ENCODE measurements at places on chromosomes 2 and 18.

DNA sequence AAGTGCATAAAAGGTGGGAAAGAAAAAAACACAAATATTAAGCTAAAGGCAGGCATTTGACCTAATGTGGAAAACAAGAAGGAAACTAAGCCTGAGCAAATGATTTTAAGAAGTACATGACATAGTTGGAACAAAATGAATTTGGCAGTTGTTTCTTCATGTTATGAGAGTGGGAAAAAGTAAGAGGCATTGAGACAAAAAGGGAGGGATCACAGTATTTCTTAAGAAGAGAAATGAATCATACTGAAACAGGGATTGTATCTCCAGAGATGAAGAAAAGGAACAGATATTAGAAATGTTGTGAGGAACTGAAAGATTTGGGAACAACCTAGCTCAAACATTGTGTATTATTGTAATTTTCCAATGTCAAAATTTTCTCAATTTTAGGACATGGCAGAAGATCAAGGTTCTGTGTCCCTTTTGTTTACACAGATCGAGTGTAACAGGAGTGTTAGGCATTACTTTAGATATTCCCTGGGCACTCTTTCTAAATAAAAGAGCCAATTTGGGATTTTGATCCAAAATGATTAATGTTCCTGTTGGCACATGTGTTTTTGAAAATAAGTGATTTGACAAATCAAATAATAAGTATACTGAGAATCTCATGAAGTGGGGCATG lies 98.6 kb downstream of the CALCRL start:
- no peak for DNase-seq

GRCh38 chr18:6830916-6831315 lies 101.4 kb downstream of the ARHGAP28 start:
- DNase-seq = no peak

DNA sequence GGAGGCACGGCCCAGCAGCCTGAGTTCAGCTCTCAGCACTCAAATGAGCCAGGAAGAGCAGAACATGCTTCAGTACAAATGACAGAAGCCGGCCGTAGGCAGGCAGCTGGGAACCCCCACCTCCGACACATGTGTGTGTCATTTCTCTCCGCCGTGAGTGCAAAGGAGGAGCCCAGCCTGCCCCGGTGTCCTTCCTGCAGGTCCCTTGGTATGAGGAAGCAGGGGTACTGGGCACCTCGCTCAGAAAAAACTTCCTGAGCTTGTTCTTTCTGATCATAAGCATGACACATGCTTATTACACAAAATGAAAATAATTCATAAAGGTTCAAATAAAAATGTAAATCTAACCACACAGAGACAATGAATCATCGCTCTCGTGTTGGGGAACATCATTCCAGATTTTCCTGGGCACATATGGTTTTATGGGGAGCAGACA lies 35.3 kb downstream of the KCNF1 start:
- DNase-seq = no peak

- DNase-seq = no peak
Measured at GRCh38 chr2:96105994-96106715, 10.2 kb downstream of the ADRA2B start.

DNA sequence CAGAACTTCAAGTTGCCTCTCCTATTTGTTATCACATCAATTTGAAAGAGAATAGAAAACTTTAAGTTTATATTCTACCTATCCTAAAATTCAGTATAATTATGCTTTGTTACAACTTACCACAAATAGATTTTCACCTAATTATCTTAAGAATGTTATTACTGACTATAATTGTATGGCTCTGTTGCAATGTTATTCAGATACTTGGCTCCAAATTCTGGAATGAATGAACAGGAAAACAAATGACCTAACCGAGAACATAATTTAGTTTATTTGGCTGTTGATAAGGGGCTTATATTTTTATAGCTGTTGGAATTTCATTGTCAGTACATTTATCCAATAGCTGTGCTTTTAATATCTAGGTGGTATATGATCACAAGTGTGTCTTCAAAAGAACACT lies 173.2 kb upstream of the GULP1 start:
- DNase-seq = no peak

- DNase-seq = no peak
Measured at GRCh38 chr2:47076586-47077441, 78.3 kb downstream of the STPG4 start.
